ENCODE measurements at places on chromosomes 2 and 18.

GRCh38 chr2:82539280-82539621 is 1919.8 kb downstream of the SUCLG1 start:
- no peak for DNase-seq

- no peak for DNase-seq
Measured at GRCh38 chr2:75022516-75022915, 64.1 kb downstream of the POLE4 start.

GRCh38 chr2:171794918-171795317 is 99.1 kb downstream of the SLC25A12 start:
- no peak for DNase-seq

DNA sequence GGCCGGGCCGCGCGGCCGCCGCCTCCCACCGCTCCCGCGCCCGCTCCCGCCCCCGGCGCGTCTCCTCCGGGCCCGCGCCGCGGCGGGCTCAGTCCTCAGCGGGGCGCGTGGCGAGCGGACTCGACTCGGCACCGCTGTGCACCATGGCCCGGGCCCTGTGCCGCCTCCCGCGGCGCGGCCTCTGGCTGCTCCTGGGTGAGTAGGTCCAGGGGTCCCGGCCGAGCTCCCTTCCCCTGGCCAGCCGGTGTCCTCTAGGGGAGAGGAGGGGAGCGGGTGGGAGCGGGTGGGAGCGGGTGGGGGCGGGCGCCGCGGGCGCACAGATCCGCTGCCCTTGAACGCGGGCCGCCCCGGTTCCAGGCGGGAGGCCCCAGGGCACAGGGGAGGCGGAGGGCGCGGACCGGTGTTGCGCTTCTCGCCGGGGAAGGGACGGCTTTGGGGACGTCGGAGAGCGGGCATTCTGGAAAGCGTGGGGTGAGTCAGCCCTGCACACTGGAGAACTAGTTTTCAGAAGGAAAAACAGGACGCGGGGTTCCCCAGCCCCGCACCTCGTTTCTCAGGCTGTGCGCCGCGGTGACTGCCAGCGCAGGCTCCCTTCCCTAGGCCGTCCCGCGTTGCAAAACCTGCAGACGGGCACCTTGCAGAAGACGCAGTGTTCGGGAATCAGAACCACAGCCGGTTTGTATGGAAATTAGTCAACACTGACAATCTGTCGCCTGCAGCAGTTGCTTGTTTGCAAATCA is at the start of gene RAMP1:
Gene RAMP1, plus strand, starts transcription at position 91 of the 740 bp plus-strand sequence. Its CDS starts 53 bp downstream, at position 144.
- DNase-seq = no peak

DNA sequence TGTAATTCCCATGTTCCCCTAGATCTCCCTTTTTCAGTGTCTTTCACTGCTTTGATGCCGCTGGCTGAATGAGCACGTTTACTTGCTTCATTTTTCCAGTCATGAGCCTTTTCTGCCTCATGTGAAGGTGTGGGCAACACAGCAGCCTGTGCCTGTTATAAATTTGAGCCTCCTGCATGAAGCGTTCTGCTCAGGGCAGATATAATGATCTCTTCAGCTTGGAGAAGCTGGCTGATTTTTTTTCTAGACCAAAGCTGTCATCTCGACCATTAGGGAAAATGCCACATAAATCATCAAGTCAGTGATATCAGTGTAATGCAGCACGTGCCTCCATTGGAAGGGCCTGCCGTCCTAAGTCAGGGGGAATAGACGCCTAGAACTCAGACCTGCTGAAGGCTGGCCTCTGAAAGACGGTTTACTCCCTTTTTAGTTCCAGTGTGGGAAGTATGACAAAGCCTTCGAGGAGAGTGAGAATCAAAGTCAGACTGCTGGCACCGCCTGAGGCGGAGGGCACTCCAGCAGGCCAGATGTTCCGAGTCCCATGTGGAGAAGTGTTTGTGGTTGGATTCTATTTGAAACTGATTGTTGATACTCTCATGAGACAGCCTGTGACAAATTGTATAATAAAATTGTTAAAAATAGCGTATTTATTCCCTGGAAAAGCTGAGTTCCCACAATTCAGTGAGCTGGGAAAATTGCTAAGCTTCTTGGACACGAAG is 196.5 kb downstream of the MYO1B start:
- DNase-seq = no peak

GRCh38 chr18:37640504-37640903 is 74.9 kb upstream of the CELF4 start:
- no peak for DNase-seq

DNA sequence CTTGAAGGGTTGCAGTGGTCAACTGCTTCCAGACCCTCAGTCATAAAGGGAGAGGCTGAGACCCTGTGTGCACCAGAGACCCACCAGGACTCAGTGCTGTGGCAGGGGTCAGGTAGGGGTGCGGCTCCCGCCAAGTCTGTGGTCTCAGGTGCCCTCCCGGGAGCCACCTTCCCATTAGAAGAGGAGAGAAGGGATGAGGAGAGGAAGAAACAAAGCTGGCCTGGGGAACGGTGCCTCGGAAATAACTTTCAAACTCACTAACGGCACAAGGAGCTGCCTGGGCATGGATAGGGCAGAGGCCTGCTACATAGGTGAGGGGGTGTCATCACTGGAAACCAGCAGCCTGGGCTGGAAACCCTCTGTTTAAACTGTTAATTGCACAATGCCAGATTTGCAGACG is 84.9 kb downstream of the TPO start:
- DNase-seq = no peak

GRCh38 chr2:127164761-127165538 is 55.1 kb downstream of the CYP27C1 start:
- DNase-seq = no peak

DNA sequence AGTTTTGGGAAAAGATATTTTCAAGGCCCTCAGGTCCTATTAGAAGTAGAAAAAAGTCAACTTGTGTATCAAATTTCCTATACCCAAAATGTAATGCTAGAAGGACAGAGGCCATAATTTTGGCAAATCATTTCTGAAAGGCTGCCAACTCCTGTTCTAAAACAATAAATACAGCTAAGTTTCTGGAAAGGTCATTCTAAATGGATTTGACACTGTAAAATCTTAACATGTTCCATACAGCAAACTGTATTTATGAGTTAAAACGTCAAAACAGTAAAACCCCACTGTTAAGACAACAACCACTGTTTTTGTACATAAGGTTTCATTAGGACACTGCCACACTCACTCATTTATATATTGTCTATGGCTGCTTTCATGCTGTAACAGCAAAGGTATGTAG is 9.7 kb downstream of the FAM98A start:
- no peak for DNase-seq

- no peak for DNase-seq
Measured at GRCh38 chr2:32836933-32837332, 109.8 kb upstream of the LTBP1 start.

DNA sequence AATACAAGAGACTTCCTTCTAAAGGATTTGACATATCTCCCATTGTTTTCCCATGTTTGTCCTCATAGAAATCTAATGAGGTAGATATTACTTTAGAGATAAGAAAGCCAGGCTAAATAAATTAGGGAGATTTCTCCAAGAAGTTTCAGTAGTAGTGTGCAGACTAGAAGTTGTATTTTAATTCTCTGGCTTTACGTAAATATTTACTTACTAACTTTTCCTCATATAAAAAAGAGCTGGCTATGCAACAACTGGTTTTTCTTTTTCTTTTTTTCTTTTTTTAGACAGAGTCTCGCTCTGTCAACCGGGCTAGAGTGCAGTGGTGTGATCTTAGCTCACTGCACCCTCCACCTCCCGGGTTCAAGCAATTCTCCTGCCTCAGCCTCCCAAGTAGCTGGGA is 60.6 kb upstream of the ACYP2 start:
- DNase-seq = no peak

DNA sequence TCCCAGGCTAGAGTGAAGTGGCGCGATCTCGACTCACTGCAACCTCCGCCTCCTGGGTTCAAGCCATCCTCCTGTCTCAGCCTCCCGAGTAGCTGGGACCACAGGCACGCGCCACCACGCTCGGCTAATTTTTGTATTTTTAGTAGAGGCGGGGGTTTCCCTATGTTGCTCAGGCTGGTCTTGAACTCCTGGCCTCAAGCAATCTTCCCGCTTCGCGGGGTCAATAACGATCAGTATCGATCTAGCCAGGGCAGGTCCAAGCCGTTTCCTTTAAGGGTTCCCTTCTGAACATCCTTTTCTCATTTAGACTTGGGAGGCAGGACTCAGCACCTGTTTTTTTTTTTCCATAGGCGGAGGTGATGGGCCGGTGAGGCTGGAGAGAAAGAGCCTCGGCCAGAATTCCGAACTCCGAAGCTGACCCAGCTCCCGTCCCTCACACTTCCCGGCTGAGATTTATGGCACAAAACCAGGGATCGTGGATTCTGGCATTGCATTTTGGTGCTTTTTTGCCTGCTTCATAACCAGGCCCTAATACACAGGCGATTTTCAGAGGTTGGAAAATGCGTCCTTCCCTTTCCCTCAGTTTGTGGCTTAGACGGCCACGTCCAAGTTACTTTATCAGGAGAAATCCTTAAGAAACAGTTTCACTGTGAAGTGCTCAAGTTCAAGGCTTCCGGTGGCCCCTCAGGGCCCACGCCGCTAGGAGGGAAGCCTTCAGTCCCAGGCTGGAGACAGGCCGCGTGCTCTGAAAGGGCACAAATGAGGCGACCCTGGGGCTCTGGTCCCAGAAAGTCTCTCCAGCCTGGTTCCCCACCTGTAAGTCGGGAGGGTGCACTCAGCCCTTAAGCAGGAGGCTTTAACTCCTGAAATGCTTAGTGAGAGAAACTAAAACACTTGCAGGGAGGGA is 998 bp upstream of the SLC66A3 start:
- DNase-seq = no peak

- no peak for DNase-seq
Measured at GRCh38 chr2:118971245-118972122, 29.5 kb downstream of the MARCO start.

DNA sequence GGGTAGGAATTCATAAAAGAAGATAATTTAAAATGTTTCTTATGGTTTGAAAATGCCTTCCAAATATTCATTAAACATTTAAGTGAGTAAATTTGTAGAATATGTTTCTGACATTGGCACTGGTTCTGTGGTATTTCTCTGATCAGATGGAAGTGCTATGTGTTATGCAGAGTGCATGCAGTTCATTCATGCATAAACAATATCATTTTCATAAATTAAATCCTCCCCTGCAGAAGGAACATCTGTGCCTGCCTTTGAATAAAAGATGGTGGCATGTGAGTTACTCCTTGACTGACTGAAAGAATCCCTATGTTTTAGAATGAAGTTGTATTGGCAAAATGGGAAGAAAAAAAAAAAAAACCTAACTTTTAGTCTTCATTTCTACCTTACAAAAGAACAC is 5.9 kb downstream of the NEUROD1 start:
- no peak for DNase-seq

GRCh38 chr2:160703648-160704585 is 210.3 kb upstream of the RBMS1 start:
- no peak for DNase-seq

DNA sequence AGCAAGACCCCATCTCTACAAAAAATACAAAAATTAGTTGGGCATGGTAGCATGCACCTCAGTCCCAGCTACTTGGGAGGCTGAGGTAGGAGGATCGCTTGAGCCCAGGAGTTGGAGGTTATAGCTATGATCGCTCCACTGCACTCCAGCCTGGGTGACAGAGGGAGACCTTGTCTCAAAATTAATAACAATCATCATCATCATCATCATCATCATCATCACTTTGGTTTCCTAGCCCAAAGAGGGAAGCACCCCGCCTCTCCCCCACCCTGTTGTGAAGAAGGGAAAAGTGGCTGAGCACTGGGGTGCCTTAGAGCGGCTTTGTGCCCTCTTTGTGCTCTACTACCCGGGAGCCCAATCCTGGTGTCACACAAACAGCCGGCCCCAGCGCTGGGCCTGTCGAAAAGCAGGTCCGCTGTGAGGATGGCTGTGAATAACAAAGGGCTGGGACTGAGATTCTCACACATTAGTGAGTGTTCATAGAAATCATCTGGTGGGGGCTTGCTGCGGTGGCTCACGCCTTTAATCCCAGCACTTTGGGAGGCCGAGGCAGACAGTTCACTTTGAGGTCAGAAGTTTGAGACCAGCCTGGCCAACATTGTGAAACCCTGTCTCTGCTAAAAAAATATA is 42.6 kb upstream of the ASXL2 start:
- no peak for DNase-seq

GRCh38 chr2:6877402-6878304 is at the start of gene RSAD2:
Gene RSAD2, plus strand, starts transcription at chr2:6877777. Its CDS starts 24 bp downstream, at chr2:6877801.
- DNase-seq = peak; percentile 35

GRCh38 chr2:64133354-64133753 is 10.9 kb downstream of the PELI1 start:
- no peak for DNase-seq

GRCh38 chr2:239149501-239149900 is 251.3 kb downstream of the HDAC4 start:
- no peak for DNase-seq

- no peak for DNase-seq
Measured at GRCh38 chr2:234091883-234092282, 41.4 kb downstream of the SPP2 start.

DNA sequence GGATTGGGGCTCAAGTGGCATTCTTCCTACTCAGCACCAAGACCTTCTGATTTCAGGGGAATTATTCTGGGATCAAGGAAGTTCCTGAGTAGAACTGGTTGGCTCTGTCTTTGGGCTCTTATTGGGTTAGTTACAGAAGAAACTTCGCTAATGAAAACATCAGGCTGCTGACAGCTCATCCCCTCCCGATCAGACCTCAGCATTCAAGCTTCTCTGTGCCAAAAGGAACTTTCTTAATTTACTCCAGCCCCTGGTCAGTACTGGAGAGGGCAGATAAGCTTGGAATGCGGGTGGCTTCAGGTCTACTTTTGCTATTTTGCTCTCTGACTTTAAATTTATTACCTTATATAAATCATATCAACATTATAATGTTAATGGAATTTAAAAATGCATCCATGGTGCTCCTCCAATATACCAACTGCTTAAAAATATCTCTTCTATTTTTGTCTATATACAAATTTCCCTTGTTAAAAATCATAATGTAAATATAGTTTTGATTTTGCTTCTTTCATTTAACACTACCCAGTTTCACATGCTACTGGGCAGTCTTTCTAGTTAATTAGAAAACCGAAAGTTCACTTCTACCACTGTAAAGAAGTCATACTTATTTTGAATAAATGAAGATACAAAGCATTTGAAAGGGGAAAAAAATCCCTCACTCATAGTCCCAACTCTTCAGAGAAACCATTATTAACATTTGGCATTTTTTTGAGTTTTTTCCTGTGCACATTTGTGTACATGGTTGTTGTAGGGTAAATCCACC is 34.4 kb downstream of the PCARE start:
- DNase-seq = no peak

Measured in stimulated activated CD8-positive, alpha-beta memory T cell treated with anti-CD3 and anti-CD28 coated beads, Interleukin-4, amount 100 ng/mL, for 1 hour (primary cell).